ENCODE measurements at places on chromosomes 7 and 10.

DNA sequence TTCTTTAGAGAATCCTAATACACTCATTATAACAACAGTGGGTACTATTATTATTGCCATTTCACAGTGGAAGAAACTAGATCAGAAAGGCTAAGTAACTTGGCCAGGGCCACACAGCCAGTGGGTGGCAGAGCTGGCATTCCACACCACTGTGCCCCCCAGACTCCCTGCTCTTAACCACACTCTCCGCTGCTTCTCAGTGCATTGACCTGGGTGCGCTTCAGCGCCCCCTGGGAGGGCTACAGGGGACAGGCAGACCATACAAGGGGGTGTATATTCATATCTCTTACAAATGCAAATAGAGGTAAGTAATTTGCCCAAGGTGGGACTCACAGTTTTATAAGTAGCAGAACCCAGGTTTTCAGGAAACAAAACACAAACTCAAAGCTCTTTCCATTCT lies 77.0 kb upstream of the NMT2 start:
- no peak for DNase-seq

DNA sequence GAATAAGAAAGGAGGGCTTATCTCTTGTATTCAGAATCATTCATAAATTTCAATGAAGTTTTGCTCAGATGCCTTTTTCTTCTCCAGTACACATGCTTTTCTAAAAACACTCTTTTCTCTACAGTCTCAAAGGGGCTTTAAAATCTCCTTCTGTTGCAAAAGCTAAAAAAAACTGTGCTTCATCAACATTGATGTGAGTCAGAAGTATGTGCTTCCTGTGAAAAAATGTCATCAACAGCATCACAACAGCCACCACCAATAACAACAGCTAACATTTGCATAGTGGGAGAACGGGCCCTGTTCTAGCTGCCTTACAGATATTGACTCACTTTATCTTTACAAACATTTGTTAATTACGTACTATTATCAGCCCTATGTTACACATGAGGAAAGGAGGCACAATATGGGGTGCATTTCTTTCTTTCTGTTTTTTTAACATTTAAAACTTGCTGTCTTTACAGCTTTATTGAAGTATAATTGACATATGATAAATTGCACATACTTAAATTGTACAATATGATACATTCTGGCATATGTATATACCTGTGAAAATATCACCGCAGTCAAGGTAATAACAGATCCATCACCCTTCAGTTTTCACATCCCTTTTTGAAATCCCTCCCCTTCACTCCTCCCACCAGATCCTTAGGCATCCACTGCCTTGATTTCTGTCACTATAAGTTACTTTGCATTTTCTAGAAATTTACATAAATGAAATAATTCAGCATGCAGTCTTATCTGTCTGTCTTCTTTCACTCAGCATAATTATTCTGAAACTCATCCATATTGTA lies 1605.4 kb upstream of the LRRTM3 start:
- peak; percentile 38 for DNase-seq

DNA sequence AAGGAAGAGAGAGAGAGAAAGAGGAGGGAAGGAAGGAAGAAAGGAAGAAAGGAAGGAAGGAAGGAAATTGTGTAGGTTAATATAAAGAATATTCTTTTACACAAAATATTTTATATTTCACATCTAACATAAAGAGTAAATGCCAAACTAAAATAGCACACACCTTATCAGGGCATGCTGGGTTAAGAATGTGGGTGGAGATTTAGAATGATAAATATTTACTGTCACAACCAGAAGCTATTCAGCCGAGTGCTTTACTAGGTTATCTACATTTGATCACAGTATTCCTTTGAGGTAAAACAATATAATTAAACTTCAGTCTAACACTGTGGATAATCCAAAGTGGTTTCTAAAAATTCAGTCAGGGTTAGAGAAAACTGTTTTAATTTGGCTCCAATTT lies 103.3 kb downstream of the SEMA3A start:
- DNase-seq: no peak

DNA sequence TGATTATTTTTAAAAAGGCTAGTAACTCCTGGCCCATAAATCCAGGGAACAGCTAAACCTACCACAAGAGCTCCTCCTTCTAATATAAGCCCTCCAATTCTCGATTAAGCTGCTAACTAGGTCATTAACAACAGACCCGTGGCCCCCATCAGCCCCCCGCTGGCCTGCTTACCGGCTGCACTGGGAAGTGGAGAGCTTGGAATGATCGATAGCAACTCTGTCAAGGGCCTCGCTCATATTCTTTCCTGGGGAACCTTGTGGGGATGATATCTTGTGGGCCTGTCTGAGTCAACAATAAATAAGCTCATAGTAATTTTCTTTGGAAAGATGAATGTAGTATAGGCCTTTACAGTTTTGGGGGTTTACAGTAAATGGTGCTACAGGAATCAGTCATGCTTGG lies 353.5 kb downstream of the TCERG1L start:
- DNase-seq: no peak

DNA sequence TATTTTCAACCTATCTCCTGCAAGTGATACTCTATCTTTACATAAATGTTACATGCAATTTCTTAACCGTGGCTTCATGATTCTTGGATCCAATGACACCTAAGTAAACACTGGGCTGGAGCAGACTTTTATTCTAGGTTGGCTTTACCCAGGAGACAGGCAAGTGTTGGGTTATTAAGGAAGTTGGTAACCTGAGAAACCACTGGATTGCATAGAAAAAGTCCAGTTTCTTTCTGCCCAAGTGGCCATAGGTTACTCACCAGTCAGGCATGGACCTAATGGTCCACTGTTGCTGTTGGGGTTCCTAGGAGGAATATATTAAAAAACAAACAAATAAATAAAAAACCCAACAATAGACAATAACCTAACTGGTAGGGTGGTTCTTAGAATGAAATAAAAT lies 112.8 kb downstream of the SEMA3D start:
- no peak for DNase-seq

GRCh38 chr7:92489634-92490033 lies 11.9 kb upstream of the ERVW-1 start:
- no peak for DNase-seq

- DNase-seq: no peak
Measured at GRCh38 chr10:109957092-109957797, 33.9 kb upstream of the XPNPEP1 start.

GRCh38 chr7:102106625-102107024 lies 180.0 kb upstream of the SH2B2 start:
- no peak for DNase-seq

DNA sequence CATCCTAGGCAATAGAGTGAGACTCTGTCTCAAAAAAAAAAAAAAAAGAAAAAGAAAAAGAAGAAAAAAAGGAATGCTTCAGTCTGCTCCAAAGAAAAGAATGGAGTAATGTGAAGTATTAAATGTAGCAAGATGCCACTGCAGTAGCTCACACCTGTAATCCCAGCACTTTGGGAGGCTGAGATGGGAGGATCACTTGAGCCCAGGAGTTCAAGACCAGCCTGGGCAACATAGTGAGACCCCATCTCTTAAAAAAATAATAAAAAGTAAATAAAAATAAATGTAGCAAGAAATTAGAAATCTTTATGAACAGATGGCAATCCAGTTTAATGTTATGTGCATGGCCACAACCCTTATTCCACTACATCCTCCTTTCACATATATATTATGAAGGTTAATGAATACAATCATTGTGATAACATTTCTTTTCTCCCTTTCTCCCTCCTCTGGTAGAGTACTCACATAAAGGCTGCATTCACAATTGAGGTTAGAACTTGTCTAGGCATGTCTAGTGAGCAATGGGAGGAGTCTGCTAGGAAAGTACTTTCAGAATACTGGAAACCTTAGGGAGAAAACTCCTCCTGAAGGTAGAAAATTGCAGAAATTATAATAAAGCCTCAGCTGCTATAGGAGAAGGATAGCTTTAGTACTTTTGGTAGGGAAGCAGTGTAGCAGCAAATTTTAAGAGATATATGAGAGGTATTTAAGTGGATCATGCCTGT lies 20.4 kb downstream of the KLLN start:
- peak; percentile 94 for DNase-seq

GRCh38 chr7:139427788-139428187 lies 55.7 kb downstream of the KLRG2 start:
- no peak for DNase-seq

DNA sequence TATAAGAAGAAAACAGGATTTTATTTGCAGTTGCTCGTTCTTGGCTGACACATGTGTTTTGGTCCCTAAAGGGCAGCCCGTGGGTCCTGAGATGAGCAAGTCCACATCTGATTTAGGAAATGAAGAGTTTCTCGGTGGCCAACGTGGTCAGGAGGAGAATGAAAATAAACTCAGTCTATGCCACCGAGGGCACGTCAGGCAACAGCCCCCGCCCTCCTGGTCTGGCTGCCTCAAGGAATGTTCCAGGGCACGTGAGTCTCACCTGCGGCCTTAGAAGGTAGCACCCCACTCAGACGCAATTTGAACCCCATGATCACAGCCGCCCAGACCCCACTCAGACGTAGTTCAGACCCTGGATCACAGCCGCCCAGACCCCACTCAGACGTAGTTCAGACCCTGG lies 197.2 kb downstream of the ADARB2 start:
- no peak for DNase-seq

DNA sequence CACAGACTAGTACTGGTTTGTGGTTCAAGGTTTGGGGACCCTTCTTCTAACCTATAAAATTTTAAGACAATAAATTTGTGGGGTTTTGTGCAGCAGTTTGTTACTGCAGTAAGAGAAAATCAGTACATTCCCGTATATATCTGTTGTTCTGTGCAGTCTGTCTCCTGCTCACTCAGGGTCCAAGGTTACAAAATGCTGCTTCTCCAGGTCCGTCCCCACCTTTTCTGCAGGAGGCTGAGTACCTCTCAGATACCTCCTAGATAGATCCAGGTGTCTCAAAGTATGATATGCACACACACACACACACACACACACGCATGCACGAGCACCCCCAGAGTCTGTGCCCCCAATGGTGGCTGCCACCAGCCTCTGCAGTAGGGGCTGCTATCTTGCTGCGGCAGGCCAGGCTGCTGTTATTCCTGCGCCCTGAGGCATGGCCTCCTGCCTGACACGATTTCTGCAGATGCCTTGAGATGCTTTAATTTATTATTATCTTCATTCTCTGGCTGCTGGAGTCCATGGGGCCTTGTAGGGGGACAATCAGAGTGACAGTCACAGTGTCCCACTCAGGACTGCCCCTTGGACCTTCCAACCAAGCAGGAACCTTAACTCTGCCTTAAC lies 25.2 kb upstream of the ASL start:
- DNase-seq: no peak

DNA sequence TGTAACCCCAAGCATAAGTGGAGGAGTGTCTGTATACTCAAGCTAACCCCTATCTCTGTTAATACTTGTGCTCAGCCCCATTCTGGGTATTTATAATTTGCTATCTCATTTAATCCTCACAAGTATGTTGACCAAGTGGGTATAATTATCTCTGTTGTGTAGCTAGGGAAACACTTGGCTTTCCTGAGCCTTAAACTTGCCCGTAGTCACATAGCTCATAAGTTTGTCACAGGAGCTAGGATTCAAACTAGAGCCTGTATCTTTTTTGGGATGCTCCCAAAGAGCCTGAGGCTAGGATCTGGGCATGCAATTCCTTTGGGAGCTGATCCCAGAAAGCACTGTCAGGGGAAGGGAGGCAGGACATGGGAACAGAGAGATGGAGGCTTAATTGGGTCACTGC lies 377.4 kb downstream of the GALNT17 start:
- DNase-seq: no peak

DNA sequence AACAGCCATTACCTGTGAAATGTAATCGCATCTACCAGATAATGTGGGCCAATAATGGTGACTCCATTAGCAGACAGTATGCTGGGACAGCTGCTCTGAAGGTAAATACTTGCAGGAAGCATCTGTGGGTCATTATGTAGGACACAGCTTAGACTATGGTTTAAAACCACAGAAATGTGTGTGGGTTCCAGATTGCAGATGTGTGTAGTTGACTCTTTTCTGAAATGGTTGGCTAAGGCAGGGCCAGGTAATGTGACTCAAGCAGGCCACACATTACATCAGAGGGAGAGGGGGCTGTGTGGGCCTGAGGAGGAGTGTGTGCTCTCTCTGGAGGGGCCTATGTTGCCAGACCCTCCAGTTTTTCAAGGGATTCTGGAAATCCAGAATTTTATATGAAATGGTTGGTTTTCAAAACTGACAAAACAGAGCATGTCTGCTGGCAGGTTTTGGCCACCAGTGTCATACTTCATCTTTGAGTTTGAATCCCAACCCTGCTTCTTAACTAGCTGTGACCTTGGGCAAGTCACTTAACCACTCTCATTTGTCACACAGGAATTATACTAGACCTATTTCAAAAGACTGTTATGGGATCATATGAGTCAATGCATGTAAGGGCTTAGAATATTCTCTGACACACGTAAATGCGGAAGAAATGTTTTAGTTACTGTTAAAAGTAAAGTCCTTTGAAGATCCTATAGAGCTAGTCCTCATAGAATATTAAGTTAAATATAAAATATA lies 64.5 kb downstream of the MCMBP start:
- DNase-seq: no peak

DNA sequence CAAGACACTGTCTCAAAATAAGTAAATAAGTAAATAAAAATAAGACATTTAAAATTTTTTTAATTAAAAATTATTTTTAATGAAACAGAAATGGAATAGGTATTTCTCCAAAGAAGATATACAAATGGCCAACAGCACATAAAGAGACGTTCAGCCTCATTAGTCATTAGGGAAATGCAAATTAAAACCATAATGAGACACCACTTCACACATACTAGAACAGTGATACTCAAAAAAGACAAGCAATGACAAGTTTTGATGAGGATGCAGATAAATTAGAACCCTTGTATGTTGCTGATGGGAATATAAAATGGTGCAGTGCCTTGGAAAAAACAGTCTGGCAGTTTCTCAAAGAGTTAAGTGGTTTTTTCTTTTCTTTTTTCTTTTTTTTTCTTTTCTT lies 26.5 kb upstream of the C10orf67 start:
- no peak for DNase-seq

GRCh38 chr10:1203704-1204103 lies 147.5 kb downstream of the WDR37 start:
- DNase-seq: no peak

DNA sequence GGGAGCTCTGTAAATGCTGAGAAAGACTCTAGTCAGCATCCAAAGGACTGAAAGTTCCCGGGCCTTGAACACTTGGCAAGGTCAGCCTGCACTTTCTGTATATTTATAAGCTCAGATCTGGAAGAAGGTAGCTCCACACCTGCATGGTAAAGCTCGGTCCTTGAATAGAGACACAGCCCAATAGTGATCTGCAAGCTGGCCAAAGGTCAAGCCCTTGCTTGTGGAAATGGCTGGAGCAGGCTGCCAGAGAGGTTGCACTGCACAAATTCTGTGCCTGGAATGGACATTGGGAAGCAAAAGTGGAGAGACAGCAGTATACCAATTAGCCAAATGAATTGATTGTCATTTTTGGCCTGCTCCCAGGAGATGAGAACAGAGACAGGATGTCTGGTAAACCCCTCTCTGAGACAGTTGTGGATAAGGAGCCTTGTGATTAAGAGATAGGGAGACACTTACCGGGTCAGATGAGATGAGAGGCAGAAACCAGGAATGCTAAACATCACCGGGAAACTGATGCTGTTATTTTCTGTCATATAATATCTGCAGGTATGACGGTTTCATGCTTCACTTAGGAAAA lies 8.0 kb upstream of the FRA10AC1 start:
- no peak for DNase-seq

Measured in foreskin melanocyte (primary cell).